NB4 (cell line): ENCODE measurements at places on chromosomes 2 and 18.
A peak's percentile ranks its signal among the peaks of the same experiment; 100 is the strongest.

GRCh38 chr2:219476652-219477151 lies 22.0 kb upstream of the GMPPA start:
- DNase-seq: peak; percentile 37

DNA sequence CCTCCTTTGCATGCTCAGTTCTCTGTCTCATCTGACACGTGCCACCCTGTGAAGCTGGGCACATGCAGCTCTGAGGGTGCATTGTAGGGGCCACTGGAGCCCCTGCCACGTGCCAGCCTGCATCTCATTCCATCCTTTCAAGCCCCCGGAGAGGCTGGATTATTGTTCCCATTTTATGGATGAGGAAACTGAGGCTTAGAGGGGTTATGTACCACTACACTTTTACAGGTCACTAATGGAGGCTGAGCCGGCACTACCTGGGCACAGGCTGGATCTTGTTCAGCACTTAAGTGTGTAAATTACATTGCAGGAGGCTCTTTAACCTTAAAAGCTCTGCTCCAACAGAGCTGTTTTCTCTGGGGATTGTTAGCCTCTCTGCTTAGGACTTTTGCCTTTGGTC lies 47.5 kb downstream of the KCNIP3 start:
- no peak for DNase-seq

GRCh38 chr2:95024371-95024770 lies 1.1 kb upstream of the MAL start:
- no peak for DNase-seq

DNA sequence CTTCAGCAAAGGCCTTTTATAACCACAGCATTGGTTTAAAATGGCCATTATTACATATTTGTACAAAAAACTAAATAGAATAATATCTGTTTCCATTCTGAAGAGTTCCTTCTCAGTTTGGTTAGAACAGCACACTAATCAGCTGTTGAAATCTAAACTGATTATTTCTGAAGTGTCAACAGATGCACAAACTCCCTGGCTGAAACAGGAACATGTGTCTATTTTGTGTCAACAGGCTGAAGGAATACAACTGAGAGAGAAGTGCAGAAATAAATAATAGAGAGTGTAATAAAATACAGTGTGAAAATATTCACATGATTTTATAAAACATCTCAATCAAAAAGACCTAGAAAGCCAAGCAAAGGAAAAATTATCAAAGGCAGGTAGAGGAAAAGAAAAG lies 29.7 kb downstream of the IKZF2 start:
- DNase-seq: no peak

- no peak for DNase-seq
Measured at GRCh38 chr18:61470031-61470674, 136.9 kb downstream of the CDH20 start.

DNA sequence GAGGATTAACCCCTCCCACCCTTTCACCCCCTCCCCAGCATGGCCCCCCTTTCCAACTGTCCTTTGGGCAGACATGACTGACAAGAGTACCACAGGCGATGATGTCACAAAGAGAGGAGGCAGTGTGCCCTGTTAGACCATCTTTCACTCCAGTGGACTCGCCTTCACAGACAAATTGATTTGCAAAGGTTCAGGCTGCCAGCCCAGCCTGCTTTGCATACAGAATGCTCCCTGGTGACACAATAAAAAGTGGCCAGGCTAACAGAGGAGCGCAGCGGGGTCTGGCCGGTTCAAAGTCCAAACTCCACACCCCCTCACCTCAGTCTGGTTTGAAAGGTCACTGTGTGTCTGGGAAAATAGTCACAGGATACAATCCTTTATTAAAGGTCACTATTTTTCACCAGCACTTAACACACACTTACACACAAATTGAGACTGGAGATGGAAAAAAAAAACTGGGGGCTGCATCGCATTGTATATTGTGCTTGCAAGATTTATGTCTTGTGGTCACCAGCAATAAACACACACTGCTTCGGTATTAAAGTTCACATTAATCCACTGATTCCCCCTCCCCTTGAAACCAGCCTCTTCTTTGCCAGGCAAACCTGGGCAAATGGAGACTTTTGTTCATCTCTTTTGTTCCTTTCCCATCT lies 236.9 kb downstream of the BCL11A start:
- DNase-seq: no peak

DNA sequence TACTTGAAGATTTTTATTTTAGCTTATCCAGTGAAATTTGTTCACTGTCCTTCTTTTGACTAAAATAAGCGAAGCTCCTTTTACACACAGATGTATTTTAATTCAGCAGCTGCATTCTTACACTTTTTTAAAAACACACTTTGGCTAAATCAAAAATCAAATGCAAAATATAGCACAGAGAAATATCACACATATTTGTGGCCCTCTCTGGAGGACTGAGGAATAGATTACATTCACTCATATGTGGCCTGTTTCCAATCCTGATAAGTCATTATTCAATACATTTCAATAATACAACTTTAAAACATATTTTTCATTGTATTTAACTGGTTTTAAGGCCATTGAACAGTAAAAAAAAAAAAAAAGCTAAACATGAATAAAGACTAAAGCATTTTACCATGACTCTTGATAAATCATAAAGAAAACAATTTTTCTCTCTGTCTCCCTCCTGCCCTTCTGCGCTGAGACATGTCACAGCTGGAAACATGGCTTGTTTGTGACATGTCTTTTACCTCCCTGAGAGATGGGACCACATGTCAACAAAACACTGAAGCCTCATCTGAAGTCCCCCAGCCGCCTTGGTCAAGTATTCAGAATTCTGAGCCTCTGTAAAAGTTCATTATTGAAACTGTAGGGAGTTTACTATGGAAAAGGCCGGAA lies 221.0 kb downstream of the ZNF407 start:
- no peak for DNase-seq

GRCh38 chr2:112162341-112162740 lies 24.2 kb downstream of the FBLN7 start:
- DNase-seq: no peak

DNA sequence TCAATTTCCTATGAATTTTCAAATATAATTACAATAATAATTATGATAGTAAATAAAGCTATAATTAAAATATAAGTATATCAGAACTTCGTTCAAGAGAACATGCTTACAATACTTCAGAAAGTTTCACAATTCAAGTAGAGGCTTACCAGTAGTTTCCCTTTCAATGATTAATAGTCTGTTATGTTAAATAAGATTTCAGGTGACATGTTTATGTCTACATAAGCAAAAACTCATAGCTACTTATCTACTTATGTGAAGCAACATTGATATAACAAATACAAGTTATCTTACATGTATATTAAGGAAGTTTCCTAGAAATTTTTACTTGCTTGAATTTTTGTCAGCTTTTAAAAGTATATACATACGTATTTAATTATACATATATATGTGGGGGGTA lies 4.5 kb upstream of the COL3A1 start:
- DNase-seq: no peak

- DNase-seq: no peak
Measured at GRCh38 chr2:66435549-66435875, 587 bp downstream of the MEIS1 start.

- no peak for DNase-seq
Measured at GRCh38 chr2:207123335-207123744, 42.4 kb downstream of the KLF7 start.

- no peak for DNase-seq
Measured at GRCh38 chr2:215607766-215608165, 171.9 kb upstream of the FN1 start.
